NCI-H510A treated with DMSO at 0.1 percent for 48 hours (cell line): ENCODE measurements at places on chromosomes 1 and 21.

DNA sequence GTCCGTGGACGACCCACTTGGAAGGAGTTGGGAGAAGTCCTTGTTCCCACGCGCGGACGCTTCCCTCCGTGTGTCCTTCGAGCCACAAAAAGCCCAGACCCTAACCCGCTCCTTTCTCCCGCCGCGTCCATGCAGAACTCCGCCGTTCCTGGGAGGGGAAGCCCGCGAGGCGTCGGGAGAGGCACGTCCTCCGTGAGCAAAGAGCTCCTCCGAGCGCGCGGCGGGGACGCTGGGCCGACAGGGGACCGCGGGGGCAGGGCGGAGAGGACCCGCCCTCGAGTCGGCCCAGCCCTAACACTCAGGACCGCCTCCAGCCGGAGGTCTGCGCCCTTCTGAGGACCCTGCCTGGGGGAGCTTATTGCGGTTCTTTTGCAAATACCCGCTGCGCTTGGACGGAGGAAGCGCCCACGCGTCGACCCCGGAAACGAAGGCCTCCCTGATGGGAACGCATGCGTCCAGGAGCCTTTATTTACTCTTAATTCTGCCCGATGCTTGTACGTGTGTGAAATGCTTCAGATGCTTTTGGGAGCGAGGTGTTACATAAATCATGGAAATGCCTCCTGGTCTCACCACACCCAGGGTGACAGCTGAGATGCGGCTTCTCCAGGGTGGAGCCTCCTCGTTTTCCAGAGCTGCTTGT, 32.4 kb downstream of the PRMT2 start:
- peak; percentile 42 for DNase-seq

DNA sequence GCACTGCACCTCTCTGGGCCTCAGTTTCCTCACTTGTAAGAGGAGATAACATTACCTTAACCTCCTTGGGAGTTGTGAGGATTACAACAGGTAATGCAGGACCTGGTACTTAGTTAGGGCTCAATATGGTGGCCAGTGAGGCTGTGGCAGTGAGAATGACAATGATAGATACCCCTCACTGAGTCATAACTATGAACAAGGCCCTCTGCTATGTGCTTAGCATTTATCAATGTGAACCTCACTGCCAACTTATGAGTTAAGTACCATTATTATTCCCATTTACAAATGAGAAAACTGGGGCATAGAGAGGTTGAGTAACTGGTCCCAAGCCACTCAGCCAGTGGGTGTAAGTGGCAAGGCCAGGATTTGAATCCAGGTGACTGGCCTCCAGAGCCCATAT, 64.4 kb downstream of the HMGB4 start:
- DNase-seq = no peak

GRCh38 chr1:2556678-2557481, 709 bp downstream of the TNFRSF14 start:
- no peak for DNase-seq

GRCh38 chr1:203278082-203278884, 27.0 kb upstream of the BTG2 start:
- DNase-seq = peak; percentile 79

GRCh38 chr1:64122588-64122987, 80.8 kb upstream of the UBE2U start:
- DNase-seq = no peak

DNA sequence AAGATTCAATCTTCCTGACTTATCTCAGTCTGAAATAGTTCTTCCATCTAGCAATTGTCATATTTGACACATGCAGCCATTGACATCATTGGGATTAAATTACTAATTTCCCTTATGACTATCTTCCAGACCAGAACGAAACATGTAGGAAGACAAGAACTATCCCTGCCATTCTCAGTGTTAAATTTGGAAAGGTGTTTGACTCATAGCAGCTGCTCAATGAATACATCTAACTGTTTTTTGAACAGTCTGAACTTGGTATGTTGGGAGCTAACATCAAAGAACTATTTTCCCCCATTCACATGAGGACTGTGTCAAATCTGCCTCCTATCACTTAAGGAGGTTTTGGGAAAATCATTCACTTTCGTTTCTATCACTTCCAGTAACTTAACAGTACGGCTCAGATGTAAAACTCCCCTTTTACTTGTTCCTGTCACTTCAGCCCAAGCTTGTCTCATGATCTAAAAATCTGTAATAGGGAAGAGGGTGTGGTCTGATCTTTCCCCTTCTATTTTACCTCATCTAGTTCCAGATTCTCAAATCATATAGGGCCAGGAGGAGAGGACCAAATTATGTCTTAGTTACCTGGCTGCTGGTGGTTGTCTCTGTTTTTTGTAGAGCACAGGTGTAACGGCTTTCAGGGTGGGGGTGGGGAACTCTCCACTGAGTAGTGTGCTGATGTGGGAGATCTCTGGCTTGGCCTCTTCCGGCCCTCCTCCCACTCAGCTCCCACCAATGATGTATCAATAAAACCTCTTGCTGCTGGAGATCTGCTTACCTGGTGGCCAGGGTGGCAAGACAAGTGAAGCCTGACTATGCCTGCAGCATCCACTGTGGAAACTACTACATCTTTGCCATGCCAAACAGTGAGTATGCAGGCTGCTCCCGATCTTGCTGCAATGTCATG, 26.2 kb upstream of the SLAMF1 start:
- DNase-seq = no peak

DNA sequence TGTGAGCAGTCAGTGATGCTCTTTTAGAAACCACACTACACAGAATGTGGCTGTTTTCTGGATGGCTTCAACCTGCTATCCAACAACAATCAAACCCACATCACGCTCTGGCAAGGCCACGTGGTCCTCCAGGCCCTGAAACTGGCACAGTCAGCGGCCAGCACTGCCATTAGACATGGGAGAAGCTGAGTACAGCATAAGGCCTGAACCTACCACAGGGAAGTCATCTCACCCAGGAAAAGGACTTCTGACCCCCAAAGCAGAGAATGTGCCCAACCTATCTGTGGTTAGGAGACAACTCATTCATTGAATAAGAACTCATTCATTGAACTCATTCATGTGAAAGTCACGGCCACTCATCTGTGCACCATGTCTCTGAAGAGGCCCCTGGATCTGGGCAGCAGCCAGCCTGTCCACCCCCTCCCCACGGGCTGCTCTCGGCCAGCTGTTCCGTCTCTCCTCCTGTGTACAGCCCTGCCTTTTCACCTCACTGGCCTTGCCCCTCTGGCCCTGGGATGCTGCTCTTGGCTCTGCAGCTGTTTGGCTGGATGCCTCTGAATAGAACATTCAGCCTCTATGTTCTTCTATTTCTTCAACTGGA, 41.1 kb downstream of the C1orf198 start:
- DNase-seq = no peak

- DNase-seq = no peak
Observed at GRCh38 chr1:189616893-189617292, 860.8 kb downstream of the BRINP3 start.

- no peak for DNase-seq
Observed at GRCh38 chr21:32868631-32869454, 97.3 kb upstream of the PAXBP1 start.

- no peak for DNase-seq
Observed at GRCh38 chr1:92587445-92587844, 100.7 kb upstream of the GFI1 start.

GRCh38 chr1:63779338-63780211, 5.8 kb downstream of the ROR1 start:
- no peak for DNase-seq

GRCh38 chr1:220701974-220702373, 11.8 kb downstream of the C1orf115 start:
- no peak for DNase-seq

GRCh38 chr1:21564521-21565095, 55.4 kb downstream of the ALPL start:
- no peak for DNase-seq

DNA sequence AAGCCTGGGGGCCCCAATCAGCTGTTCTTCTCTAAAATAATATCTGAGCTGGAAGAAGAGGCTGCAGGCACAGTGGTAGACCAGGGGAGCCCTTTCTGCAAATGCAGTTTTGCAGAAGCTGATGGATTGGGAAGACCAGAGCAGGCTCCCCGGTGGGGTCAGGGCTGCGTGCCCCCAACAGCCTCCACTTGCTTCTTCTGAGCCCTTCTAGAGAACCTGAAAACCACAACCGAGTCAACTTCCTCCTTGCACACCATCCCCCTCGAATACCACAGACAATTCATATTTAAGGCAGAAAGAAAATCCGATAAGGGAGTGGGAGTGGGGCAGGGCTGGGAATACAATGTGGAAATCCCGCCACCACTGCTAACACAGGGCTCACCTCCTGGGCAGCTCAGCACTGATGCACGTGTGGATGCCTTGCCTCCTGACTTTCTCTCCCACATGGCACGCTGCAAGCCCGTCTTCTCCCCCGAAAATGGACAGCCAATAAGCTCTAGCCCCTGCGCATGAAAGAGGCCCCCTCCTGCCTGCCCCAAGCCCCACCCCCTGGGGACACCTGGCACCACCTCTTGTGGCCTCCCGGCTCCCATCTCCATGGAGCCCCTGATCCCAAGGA, 25.4 kb upstream of the ALDH4A1 start:
- DNase-seq = no peak

- DNase-seq = no peak
Observed at GRCh38 chr1:71390518-71390917, 309.7 kb upstream of the ZRANB2 start.

DNA sequence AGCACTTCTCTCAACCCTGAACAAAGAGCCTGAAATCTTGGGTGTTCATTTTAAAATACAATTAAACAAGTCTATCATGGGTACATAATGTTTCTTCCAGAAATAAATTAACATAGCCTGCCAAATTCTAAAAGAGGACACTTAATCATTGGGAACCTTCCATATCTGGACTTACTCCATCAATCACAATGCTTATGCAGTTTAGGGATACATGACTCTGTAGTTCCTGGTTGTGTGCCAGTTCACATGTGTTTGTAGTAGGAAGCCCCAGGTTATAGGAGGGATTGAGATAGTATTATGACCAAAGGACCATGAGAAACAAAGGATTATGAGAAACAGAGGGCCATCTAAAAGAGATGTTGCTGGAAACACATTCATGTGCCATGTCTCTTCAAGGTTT, 19.1 kb upstream of the DAB1 start:
- DNase-seq = no peak

DNA sequence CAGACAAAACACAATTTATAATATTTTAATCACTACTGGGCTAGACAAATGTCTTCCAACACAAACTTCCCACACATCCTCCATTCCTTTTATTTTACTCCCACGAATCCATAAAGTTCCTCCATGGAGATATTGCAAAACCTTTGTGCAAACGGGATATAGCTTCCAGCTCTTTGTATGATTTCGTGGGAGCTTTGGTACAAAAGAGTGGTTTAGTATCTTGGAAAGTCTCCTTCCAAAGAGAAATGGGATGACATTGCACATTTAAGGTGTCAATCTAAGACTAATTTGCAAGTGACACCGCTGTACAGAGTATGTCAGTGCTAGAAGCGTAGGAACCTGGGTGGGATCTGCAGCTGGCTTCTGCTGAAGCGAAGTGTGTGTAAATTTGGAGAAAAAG, 455.2 kb upstream of the RUNX1 start:
- no peak for DNase-seq

DNA sequence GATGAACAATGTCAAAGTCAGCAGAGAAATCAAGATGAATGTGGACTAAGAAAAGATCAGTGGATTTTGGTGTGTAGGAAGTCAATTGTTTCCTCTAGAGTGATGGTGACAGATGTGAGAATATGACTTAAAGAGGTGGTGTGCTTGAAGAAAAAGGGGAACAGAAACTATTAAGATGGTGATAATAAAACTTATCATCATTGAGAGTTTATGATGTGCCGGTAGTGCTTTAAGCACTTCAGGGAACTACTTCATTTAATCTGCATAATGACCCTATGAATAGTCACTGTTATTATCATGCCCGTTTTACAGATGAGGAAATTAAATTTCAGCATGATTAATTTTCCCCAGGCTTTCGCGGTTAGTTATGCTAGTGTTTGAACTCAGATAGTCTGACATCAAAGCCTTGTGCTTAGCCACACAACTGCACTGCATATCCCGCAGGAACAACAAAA, 246.9 kb upstream of the LRRC7 start:
- no peak for DNase-seq

- no peak for DNase-seq
Observed at GRCh38 chr1:162412002-162412401, at the start of gene SH2D1B. SH2D1B (minus strand) TSS chr1:162412136; CDS start chr1:162412016, 120 bp downstream.

GRCh38 chr1:177333936-177334595, 163.3 kb downstream of the BRINP2 start:
- DNase-seq = no peak

DNA sequence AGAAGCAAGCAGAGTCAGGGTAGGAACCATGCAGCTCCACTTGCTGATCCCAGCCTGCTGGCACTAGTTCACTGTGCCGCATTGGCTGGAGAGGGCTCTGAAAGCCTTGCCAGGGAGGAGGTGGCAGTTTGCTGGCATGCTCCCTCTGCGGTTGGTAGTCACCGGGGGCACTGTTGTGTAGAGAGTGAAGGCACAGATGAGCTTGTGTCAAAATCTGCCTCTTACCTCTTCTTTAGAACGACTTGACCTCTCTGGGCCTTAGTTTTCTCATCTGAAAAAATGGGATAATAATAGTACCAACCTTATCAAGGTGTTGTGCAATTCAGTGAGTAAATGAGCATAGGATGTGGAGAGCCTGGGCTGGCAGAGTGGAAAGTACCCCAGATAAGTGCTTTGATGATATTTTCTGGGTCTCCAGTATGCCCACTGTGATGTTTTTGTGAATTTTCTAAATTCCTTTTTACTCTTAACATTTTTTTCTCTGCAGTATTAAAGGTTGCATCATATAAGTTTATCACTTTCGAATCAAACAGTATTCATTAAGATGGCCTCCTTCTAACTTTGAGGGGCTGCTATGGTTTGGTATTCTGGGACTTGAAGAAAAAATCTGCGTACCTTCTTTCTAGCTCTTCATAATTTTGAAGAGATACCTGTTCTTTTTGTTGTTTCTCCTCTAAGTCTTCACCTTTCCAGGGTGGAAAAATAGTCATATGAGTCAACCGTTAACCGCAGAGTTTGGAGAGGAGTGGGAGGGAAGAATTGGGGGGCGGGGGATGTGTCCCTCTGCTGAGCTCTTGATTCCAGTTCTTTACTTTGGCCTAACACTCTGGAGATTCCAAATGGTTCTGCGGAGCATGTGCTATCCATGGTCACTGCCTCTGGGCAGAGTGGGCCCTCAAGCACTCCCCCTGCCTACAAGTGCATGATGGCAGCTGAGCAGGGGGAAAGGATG, 26.8 kb downstream of the SZRD1 start:
- no peak for DNase-seq

- no peak for DNase-seq
Observed at GRCh38 chr1:209057901-209058300, 525.6 kb upstream of the CAMK1G start.

GRCh38 chr1:90834354-90834885, 117.3 kb upstream of the BARHL2 start:
- DNase-seq = no peak

- DNase-seq = no peak
Observed at GRCh38 chr1:33623811-33624210, 151.4 kb downstream of the ZSCAN20 start.

GRCh38 chr1:17119076-17119772, at the start of gene PADI2:
PADI2 (minus strand) TSS chr1:17119451; CDS start chr1:17119371, 80 bp downstream.
- peak; percentile 73 for DNase-seq

GRCh38 chr1:230169454-230170152, 102.6 kb downstream of the GALNT2 start:
- DNase-seq = no peak
